Osteoblast (primary cell): ENCODE measurements at places on chromosomes 7 and 10.

- DNase-seq = no peak
Observed at GRCh38 chr10:113133497-113134115, 183.6 kb downstream of the TCF7L2 start.

DNA sequence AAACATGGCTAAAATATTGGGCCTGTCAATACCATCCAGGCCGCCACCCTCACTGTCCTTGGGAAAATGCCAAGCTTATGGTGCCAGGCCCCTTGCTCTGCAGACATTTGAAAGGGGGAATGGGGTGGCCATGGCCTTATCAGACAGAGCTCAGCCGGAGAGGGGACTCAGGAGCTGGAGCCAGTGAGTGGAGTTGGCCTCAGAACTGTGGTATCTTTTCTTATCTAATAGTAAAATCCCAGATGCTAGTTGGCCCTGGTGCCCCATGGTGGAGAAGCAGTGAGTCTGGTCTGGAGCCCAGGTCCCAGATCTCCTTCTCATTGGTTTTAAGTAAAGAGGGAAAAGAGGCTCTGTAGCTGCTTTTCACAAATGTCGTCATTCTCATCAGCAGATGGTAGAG lies 49.6 kb upstream of the SORCS3 start:
- DNase-seq = no peak

GRCh38 chr7:2774935-2775334 lies 69.2 kb downstream of the GNA12 start:
- no peak for DNase-seq

GRCh38 chr7:29248713-29249382 lies 54.3 kb downstream of the CHN2 start:
- DNase-seq = no peak

GRCh38 chr10:113459626-113460280 lies 93.1 kb upstream of the HABP2 start:
- DNase-seq = no peak

- DNase-seq = no peak
Observed at GRCh38 chr10:25954851-25955250, 20.8 kb downstream of the MYO3A start.

GRCh38 chr10:70038923-70039322 lies 13.7 kb upstream of the MACROH2A2 start:
- DNase-seq = no peak

- DNase-seq = no peak
Observed at GRCh38 chr7:112982441-112983063, 104.1 kb downstream of the GPR85 start.

DNA sequence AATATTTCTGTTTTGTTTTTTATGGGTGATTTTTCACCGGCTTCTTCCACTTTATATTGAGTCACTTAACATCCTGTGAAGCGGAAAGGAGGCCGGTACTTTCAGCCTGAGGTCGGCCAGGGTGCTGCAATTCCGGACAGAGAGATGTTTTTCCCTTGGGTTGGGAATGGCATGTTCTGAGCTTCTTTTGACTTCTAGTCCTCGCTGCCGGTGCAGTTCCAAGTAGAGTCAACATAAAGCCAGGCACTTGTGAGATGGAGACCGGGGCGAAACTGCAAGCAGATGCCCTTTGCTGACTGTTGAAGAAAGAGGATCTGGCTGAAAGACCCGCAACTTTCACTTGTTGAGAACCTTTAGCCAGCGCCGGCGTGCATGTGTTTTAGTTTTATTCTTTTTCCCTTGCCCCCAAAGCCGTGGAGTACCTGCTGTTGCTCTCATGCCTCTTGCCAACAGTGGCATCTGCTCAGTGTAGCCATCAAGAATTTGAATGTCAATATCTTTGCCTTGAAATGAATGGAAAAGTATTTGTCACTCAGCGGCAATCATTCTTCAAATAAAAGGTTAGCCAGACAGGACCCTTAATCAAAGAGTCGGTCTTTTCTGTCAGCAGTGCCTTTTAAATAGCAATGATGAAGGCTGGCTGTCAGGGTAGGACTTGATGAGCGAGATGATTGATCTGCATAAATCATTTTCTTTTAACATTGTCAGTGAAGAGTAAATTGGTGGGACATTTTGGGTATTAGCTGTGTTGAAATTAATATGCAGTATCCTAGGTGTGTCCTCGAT lies 351.2 kb downstream of the LRMDA start:
- DNase-seq = no peak

DNA sequence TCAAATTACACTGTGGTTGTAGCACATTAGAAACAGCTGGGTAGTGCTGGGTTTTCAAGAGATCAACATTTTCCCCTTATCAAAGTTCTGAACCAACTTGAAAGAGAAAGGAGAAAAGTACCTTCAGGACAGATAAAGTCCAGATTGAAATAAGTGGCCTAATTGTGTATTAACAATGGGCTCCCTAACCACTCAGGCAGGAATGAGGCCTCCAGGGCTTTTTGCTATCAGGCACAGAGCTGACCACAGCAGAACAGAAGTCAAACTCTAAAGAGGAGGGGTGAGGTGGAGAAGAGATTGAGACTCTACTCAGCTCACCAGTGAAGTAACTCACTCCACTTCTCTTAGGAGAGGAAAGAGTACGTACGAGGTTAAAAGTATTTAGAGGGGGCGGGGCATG lies 394.1 kb upstream of the PHF14 start:
- no peak for DNase-seq

- peak; percentile 76 for DNase-seq
Observed at GRCh38 chr7:131895541-131896164, 339.2 kb upstream of the PODXL start.

GRCh38 chr7:47574482-47575329 lies 7.2 kb downstream of the TNS3 start:
- DNase-seq = no peak

- no peak for DNase-seq
Observed at GRCh38 chr10:65306201-65306600, 1619.6 kb upstream of the LRRTM3 start.

DNA sequence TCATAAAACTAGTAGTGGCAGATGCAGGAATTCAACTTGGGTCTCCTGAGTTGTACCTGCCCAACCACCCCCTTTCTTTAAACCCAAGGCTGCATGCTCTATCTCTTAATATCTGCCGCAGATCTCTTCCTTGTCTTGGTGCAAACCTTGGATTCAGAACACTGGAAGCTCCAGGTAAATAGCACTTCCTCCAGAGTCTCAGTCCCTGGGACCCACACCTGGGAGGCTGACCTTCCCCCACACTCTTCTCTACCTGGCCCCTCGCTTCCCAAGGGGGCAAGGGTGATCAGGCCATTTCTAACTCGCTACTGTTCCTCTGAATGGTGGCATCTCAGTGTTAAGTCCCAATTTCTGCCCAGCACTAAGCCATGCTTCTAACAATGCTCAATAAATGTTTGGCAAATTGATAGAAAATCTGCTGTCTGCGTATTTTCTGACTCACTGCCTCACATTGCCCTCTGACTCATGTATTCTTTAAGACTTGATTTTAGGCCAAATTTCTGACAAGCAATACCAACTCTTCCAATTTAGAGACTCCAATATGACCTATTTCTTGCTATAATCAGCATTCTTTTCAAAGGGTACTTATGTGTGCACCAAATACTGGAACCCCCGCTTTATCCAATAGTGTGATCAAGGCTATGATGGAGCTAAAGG lies 68.0 kb upstream of the PPP1R3C start:
- peak; percentile 80 for DNase-seq

DNA sequence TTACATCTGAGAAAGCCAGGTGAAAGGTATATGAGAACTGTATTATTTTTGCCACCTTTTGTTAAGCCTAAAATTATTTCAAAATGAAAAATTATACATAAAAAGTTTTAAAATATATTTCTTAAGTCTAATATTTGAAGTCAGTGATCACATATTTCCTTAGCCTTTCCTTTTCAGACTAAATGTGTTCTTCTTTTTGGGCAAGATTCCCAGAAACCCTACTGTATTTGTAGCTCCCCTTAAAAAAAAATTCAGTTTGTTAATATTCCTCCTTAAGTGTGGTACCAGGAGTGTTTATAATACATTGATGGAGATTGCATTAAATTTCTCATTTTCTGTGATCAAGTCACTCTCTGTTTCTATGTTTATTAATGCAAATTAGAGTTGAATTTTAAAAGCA lies 22.8 kb downstream of the DNAJC1 start:
- DNase-seq = no peak

DNA sequence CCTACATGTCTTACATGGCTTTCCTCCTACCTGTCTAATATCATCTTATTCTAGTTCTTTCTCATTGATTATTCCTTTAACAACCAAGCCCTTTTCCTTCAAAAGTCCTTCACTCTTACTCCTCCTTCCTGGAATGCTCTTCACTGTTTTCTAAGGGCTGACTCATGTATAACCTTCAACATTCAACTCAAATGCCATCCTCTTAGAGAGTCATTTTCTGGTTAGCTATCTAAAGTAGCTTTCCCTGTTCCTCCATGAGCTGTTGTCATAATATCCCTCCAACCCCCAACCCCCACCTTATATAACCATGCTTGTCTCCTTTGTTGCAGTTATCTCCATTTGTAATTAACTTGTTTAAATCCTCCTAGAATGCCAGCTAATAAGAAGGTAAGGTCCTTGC lies 286.8 kb downstream of the ADK start:
- peak; percentile 50 for DNase-seq

DNA sequence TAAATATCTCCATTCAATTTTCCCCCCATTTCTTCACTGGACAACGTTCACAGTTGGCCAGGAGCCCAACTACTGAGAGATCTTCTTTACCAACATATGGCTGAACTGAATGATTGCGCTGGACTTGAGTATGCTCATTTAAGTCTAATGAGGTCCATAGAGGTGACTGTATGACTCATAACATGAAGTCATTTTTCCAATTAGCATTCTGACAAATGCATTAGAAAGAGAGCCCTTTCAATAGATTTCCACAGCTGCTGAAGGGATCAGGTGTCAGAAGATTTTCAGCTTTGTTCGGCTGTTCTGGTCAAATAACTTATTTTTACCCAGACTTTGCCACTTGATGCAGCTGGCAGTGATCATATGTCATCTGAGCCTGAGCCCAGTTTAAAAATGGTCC lies 438.0 kb downstream of the ETV1 start:
- DNase-seq = no peak
